Cardiac septum (tissue), 1 donor: ENCODE measurements at places on chromosomes 4 and X.

DNA sequence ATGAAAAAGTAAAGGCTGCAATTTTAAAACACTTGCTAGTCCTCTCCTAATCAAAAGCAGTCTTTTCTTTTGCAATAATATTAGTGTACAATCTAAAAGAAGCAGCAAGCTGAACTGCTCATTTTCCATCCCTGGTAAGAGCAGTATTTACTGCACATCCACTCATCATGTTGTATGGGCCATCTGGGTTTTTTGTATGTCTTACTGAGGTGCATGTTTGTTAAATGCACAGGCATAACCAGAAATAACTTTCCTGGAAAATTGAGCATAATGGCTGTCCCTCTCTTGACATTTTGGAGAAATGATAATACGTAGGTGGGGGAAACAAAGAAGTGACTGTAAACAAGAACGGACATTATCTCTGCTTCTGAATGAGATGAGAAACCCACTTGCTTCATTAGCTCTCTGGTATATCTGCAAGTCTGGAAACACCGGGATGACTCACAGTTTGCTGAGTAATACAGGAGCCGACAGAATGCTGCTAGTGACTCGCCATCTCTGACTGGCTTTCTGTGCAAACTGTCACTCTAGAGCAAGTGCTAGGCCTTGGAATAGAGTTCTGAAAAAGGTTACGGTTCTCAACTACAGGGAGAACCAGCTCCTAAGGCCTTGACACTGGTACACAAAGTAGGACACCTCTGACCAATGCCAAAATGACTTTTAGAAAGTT, 85.7 kb upstream of the MTM1 start:
- DNase-seq, result peak; percentile 41

DNA sequence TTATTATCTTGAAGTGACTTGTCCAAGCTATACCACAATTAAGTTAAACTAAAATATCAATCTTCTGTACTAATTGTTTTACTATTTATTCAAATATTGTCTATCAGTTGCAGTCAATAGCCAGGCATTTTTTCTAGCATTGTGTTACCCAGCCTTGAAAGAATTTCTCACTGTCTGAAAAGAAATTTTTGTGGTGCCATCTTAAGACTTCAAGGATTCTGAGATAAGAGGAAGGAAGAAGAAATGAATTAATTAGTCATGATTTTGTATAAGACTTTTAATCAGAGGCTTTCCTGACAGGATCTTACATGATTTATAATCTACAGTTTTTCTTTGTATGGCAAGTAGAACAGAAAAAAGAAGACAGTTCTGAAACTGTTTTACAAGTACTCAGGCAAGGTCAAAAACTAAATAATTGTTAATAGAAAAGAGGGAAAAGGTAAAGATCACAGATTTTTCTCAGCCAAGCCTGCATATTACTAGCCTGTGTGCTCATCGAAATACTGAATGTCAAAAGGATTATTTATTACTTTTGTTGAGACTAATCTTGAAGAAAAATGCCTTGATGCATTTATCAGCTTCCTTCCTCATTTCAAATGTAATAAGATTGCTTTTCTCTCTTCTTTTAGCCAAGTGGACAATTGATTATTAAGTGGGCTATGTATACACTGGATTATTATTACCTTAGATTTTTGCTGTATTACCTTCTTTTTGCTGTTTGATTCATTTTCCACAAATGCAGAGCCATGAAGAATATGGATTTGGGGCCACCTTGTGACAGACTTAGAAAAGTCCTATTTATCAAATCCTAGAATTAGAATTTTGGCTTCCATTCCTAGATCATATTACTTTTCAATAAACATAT, 53.8 kb downstream of the CXCL1 start:
- no peak for DNase-seq

GRCh38 chrX:102720237-102721168, at the start of gene GPRASP3:
TSS of gene GPRASP3 (plus strand) at chrX:102720743. CDS start at chrX:102748996, 28,253 bp downstream.
- DNase-seq, result peak; percentile 93

DNA sequence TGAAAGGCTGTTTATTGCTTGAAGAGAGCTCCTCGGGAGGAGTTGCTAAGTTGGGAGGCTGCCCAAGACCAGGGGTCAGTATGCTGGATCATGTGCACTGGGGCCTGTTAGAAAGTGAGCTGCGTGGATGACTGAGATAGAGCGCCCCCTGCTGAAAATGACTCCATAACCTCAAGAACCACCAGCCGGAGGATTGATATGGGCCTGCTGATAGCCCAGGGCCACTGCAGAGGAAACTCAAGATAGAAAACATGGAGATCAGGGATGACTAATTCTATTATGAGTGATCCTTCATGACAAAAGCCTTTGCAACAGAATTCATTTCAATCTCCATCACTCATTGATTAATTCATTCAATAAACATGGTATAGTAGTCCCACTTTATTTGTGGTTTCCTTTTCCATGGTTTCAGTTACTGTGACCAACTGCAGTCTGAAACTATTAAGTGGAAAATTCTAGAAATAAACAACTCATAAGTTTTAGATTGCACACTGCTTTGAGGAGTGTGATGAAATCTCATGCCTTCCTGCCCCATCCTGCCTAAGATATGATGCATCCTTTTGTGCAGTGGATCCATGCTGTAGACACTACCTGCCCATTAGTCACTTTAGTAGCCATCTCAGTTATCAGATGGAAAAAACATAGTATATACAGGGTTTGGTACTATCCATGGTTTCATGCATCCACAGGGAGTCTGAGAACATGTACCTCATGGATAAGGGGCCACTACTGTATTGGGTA, 126.7 kb upstream of the MBNL3 start:
- DNase-seq, result no peak

DNA sequence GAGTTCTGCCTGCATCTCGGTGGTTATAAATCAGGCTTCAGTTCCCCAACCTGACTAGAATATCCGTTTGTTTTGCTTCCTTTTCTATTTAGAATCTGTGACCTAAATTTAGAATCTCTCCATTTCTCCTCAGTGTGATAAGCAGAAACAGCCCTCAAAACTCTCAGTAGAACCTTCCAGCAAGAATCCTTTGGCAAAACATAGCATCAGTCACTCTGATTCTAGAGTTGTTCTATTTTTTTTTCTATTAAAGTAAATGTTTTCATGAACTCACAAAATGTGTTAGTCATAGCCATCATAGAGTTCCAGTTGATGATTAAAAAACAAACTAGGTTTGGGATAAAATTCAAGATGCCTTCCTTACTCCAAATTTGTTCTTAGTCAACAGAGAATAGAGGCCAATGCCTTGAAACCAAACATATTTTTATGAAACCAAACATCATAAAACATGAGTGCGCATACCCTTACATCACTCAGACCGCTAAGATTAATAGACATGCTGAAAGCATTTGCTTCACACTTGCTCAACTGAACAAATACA, 13.2 kb upstream of the C1QTNF7 start:
- no peak for DNase-seq

- DNase-seq, result no peak
Measured at GRCh38 chr4:139606579-139607501, 50.8 kb upstream of the SETD7 start.

DNA sequence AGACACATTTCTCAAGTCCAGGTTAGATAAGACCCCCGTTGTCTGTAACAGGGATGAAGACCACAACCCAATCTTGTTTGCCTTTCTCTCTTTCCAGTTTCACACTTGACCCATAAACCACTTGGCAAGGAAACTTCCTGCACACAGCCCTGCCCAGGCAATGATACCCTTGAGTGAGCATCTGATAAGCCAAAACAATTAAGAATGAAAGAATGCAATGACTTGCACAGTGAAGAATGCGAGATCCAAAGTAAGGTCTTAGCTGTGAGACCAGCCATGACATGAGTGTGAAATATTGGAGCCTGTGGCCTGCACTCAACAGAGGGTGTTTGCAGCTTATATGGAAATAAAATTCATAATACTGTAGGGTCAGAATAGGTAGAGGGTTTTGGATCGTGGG, 37.9 kb upstream of the MXRA5 start:
- no peak for DNase-seq

GRCh38 chrX:10015723-10016518, 48.8 kb downstream of the CLDN34 start:
- DNase-seq, result no peak

DNA sequence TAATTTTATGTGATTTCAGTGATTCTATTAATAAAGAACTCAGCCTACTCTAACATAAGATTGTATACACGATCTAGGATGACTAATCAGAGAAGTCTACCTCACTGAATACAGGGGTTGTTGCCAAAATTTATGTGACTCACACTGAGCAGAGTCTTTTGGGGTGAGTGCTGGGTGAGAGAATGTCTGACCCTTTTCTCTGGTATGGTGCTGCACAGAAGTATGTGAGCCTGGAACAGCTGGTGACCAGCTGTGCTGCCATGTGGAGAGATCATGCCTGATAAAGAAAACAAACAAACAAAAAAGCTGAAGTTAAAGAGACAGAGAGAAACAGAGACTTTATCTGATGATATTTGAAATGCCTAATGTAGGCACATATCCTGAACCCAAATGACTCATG, 618.1 kb upstream of the GRIA3 start:
- no peak for DNase-seq

- DNase-seq, result no peak
Measured at GRCh38 chr4:54745031-54745770, 87.4 kb downstream of the KIT start.
